ENCODE measurements at places on chromosomes 11 and 22.

DNA sequence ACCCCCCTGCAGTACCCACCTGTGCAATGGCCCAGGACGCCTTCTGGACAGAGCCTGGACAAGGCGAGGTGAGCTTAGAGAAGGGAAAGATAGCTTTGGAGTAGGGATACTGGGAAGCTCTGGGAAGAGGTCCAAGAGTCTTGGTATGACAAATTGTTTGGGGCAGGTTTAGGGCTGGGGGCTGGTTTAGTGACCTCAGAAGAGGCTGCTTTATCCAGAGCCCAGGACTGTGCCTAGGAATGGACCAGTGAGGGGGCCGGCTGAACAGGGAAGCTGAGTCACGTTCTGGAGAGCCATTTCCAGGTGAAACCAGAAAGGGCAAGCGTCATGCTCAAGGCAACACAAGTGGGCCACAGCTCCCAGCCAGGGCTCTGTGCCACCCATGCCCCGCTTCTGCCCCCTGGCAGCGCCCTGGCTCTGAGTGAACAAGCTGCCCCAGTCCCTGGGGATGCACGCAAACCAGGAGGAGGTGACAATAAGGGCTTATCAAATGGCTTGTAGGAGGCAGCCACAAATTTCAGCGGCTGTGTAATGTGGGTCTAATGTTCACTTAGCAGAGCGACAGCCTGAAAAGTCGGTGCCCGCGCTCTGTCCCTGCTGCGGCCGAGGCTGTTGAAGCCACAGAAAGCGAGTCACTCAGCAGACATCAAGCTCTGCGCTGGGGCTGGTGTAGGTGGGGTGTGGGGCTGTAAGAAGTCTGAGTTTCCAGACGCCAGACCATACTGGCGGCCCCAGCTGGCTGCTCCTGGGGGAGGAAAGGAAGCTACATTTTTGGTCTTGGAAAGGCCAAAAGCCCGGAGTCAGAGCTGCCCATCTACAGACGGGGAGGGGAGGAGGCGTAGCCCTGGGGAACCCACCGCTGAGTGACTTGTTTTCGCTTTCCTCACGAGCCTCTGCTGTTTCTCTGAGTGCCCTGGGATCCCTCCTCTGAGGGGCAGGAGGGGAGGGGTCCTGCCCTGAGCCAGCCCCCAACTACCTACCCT, 18.3 kb upstream of the SYT7 start:
- DNase-seq: no peak

DNA sequence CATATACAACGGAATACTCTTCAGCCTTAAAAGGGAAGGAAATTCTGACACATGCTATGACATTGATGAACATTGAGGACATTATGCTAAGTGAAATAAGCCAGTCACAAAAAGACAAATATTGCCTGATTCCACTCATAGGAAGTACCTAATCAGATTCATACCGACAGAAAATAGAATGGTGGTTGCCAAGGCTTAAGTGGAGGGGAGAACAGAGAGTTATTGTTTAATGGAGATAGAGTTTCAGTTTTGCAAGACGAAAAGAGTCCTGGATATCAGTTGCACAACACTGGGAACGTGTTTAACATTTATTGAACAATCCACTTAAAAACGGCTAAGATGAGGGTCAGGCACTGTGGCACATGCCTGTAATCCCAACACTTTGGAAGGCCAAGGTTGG, 45.6 kb upstream of the HIPK3 start:
- DNase-seq: no peak

- DNase-seq: no peak
Observed at GRCh38 chr11:4044976-4045646, 49.5 kb upstream of the RRM1 start.

GRCh38 chr11:102853956-102854355, 10.5 kb upstream of the MMP3 start:
- DNase-seq: no peak

GRCh38 chr22:29225422-29226090, 19.9 kb downstream of the EMID1 start:
- no peak for DNase-seq

DNA sequence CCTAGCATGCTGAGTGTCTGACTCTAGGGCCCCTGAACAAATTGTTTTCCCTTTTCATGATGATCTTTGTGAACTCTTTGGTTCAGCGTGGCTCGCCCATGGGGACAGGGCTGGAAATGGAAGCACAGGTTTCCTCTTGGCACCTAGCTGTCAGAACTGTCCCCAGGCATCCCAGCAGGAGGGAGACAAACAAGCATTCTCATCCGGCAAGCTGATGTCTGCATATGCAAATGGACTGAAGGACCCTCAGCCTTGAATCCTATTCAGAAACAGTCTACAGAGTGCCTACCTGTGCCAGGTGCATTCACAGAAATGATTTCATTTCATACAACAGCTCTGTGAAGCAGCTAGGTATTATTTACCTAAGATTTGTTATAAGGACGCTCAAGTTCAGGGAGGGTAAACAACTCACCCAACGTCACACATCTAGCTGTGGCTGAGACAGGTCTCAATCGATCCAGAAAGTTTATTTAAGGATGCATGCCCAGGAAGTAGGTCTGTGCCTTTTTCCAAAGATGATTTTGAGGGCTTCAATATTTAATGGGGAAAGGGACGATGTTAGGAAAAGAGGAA, 176.4 kb downstream of the KIRREL3 start:
- DNase-seq: no peak

- DNase-seq: no peak
Observed at GRCh38 chr22:32765132-32765618, 36.3 kb upstream of the TIMP3 start.

- DNase-seq: no peak
Observed at GRCh38 chr11:118768690-118769089, 22.3 kb downstream of the DDX6 start.

DNA sequence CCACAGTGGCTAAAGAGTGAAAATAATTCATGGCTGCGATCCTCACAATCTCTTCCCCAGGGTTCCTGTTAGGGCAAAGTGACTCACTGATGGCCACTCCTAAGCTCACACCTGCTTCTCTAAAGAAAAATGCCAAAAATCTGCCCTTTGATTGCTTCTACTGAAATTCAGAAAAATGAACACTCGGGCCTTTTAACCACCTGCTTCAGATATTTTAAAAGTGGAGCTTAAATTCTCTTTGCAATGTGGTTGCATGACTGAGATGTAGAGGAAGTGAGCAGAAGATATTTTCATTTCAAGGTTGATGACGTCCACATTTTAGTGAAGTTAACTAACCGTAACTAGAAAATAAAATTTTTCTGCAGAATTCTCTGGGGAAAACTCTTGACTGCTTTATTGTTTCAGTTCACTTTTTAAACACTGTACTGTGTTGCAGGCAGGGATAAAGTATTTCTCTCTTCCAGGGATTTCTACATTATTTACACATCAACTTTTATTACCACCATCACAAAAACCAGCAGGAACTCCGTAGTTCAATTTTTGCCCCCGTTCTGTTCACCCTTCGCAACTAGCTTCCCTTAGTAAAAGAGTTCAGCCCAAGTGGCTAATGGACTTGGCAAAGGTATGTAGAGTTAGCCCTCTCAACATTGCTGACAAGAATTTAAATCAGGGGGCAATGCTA, 8.5 kb downstream of the RAB30 start:
- peak; percentile 52 for DNase-seq

GRCh38 chr11:86923999-86924766, 31.0 kb downstream of the FZD4 start:
- DNase-seq: no peak

DNA sequence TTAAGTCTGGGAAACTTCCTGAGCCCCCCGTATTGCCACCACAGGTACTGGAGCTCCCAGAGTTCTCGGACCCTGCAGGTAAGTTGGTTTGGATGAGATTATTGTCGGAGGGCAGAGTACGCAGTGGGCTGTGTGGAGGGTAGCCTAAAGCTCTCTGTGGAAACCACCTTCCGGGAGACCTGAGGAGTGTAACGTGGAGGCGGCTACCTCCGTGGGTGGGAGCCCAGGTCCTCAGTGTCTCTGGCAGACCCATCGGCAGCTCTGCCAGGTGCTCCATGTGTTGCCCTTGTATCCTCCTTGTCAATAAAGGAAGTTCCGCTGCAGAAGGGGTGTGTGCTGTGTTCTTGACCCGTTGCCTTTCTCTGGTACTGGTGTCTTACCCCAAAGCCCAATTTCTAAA, 61.4 kb downstream of the SYT13 start:
- DNase-seq: no peak

DNA sequence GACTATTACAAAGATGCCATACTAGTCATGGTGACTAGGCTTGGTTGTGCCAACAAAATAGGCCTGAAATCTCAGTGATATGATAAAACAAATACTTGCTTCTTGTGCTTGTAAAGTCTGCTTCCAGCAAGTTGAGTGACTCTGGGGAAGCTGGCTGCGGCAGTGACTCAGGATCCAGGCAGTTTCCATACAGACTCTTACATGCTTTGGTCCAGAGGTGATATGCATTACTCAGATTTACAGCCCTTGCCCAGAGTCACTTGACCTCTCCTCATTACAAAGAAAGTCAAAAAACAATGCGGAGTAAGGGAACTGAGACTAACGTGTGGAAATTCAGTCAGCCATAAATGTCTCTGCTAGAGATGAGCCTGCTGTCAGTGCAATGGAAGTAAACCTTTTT, 387.5 kb downstream of the KCNA4 start:
- DNase-seq: no peak

DNA sequence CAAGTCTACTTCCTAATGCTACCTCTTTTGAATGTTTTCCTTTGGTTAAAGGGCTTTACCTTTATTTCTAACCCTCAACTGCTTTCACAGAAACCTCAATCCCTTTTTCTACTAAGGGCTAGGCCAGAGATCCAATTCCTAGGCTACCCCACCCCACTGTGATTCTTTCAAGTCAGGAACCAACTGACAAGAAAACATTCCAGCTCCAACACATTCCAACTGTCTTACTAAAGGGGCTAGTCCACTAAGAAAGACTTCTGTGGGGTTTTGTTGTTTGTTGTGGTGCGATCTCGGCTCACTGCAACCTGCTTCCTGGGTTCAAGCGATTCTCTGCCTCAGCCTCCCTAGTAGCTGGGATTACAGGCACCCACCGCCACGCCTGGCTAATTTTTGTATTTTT, 151.3 kb downstream of the APOL5 start:
- no peak for DNase-seq

Data from fibroblast of skin of left quadriceps (primary cell).